ENCODE measurements at places on chromosomes 16 and 17. TPM values are rescaled to one million over a fixed set of nuclear protein-coding genes. Genes with fewer than 3 reads are reported as not detected.

DNA sequence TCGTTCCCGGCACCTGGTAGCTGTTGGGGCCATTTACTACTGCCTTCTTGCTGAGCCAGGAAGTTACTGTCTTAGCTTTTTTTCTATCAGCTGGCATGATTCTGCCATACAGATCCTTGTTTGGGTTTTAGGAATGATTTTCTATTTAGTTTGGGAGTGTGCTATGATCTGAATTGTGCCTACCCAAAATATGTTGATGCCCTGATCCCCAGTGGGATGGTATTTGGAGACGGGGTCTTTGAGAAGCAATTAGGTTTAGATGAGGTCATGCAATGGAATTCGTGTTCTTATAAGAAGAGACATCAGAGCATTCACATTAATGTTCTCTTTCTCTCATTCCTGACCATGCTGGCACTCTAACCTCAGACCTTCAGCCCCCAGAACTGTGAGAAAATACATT, 59.4 kb upstream of the HS3ST2 start:
- H3K4me3 ChIP-seq, result no peak overlapping the region
- no peaks in the 10 kb centered on the region for H3K4me1 ChIP-seq
- no peak overlapping the region for H3K27ac ChIP-seq

MGAT5B gene
- total RNA-seq, result 1.4 TPM

DNA sequence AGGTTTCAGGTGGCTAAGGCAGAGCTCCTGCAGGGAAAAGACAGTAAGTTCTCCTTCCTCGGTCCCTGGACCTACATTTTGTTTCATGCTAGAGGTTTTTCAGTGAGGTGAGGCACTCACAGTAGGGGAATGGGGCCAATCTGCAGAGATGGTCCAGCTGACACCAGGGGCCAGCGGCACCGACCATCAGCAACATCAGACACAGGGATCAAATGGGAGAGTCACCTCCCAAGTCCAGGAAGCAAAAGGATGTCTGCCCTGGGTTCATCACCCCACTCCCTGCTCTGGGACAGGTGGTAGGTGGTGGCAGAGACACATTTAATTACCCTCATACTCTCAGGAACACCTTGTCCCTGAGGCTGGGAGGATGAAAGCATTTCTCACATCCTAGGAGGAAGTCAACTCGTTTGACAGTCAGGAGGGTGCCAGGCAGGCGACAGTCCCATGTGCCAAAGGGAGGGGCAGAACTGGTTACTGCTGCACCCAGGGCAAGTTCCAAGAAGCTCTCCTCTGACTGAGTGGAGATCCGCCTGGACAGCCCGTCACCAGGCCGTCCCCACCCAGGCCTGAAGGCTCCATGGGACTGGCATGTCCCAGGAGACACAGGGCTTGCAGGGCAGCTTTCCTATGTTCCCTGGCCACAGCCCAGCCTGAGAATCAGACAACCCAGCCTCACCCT, 19.2 kb downstream of the ATP6V0D1 start:
- H3K36me3 ChIP-seq, result no peaks in the 10 kb centered on the region
- H3K4me3 ChIP-seq, result no peak overlapping the region
- no peaks in the 10 kb centered on the region for H3K27me3 ChIP-seq
- no peak overlapping the region for H3K27ac ChIP-seq
- no peak for DNase-seq

FAAP100 gene
- total RNA-seq, result 25.2 TPM

- H3K4me1 ChIP-seq, result peaks cover under 1% of the 10 kb centered on the region
- no peaks in the 10 kb centered on the region for H3K36me3 ChIP-seq
- no peak overlapping the region for H3K4me3 ChIP-seq
- H3K27ac ChIP-seq, result no peak overlapping the region
- H3K27me3 ChIP-seq, result peaks cover 44% of the 10 kb centered on the region
These were observed 331.0 kb upstream of the CCL2 start for GRCh38 chr17:33924104-33924503.

DNA sequence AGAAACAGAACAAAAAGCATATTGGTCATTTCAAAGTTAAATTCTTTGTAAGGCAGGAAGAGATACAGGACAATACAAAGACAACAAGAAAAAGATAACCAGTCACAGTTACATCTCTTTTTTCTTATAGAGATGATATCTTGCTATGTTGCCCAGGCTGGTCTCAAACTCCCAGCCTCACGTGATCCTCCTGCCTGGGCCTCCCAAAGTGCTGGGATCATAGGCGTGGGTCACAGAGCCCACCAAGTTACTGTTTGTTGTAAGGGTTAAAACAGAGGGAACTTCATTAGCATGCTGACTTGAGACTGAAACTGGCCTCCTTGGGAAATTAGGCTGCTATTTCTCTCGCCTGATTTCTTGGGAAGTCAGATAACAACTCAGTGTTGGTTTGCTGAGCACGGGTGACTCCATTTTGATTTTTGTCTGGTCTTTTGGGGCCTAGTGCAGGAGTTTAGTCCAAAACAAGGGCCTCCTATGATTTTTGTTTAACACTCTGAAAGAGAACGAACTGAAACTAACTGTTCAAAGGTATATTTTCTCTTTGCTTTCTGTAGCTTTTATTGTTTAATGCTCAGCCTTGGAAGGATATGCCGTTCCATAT, 31.5 kb upstream of the SEC14L1 start:
- no peaks in the 10 kb centered on the region for H3K27me3 ChIP-seq
- no peaks in the 10 kb centered on the region for H3K36me3 ChIP-seq
- peaks cover 19% of the 10 kb centered on the region for H3K4me1 ChIP-seq
- no peak overlapping the region for H3K4me3 ChIP-seq

SKAP1 gene
- total RNA-seq, result 136 TPM

GRCh38 chr17:82440469-82440981, 10.0 kb downstream of the CYBC1 start:
- H3K4me1 ChIP-seq, result no peaks in the 10 kb centered on the region
- H3K4me3 ChIP-seq, result no peak overlapping the region
- no peak overlapping the region for H3K27ac ChIP-seq
- no peaks in the 10 kb centered on the region for H3K36me3 ChIP-seq
- DNase-seq, result no peak
- no peaks in the 10 kb centered on the region for H3K27me3 ChIP-seq

DNA sequence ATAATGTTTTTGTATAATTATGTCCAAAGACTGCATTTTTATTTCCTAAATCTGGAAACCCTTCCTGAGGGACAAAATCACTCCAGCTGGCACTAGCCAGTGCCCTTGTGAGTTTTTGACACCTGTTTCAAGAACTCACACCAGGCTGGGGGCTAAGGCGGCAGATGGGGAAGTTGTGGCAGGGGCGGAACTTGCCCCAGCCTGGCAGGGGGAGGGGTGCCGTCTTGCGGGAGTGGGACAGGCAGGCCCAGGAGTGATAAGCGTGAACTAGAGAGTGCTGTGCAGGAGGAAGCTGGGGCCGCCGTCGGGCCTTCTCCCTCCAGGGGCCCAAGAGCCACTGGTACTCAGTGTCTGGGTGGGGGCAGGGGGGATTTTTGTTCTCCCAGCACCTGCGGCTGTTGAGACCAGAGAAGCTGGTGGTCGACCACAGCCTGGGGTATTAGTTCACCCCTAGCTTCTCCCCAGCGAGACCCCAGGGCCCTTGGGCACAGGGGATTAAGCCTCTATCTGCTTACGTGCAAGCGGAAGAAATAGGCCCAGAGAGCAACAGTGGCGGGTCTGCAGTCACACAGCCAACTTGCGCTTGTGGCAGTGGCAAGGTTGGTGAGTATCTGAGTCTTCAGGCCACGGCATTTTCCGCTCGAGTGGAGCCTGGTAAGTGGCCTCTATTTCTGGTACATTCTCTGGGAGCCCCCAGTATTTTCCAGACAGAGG, 40.2 kb upstream of the PLCG2 start:
- H3K27me3 ChIP-seq, result peaks cover 9% of the 10 kb centered on the region
- H3K4me1 ChIP-seq, result peaks cover 8% of the 10 kb centered on the region
- DNase-seq, result no peak
- H3K36me3 ChIP-seq, result no peaks in the 10 kb centered on the region
- H3K27ac ChIP-seq, result no peak overlapping the region
- H3K4me3 ChIP-seq, result no peak overlapping the region

KRTAP4-16 gene
- total RNA-seq, result not detected

- H3K4me3 ChIP-seq, result no peak overlapping the region
- H3K36me3 ChIP-seq, result peaks cover 11% of the 10 kb centered on the region
- H3K4me1 ChIP-seq, result peaks cover 20% of the 10 kb centered on the region
These were observed 15.2 kb downstream of the NXPH3 start for GRCh38 chr17:49590874-49591273.

GRCh38 chr16:56591377-56592060, 2.2 kb downstream of the MT3 start:
- peaks cover 17% of the 10 kb centered on the region for H3K4me1 ChIP-seq
- no peak overlapping the region for H3K27ac ChIP-seq
- peaks cover 45% of the 10 kb centered on the region for H3K27me3 ChIP-seq
- H3K4me3 ChIP-seq, result no peak overlapping the region
- peaks cover 8% of the 10 kb centered on the region for H3K36me3 ChIP-seq

EME2 gene
- total RNA-seq, result 30.6 TPM

SCGB1C2 gene
- total RNA-seq, result not detected

GRCh38 chr17:42283241-42284023, 4.9 kb upstream of the STAT5A start:
- no peaks in the 10 kb centered on the region for H3K27me3 ChIP-seq
- DNase-seq, result no peak
- H3K27ac ChIP-seq, result peak overlapping the region; percentile 29
- no peak overlapping the region for H3K4me3 ChIP-seq

GRCh38 chr17:71033336-71033735, 864.0 kb downstream of the KCNJ2 start:
- no peak for DNase-seq
- no peaks in the 10 kb centered on the region for H3K36me3 ChIP-seq
- H3K4me3 ChIP-seq, result no peak overlapping the region
- H3K4me1 ChIP-seq, result no peaks in the 10 kb centered on the region

DNA sequence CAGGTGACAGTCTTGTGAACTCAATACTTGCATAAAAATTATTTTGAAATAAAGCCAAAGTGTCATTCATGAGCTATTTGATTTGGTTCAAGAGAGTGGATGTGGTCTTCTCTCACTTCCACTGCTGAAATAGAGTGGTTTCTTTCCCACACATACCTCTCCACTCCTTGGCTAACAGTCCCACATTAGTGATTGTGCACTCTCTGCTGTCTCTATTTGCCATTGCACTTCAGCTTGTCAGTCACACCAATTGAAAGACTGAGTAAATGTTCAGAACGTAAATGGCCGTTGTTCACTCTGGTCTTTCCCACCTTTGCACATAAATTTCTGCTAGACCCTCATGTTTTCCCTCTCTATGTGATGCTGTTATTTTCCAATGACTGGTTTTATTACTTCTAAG, 197.5 kb downstream of the FTO start:
- H3K4me3 ChIP-seq, result no peak overlapping the region
- H3K36me3 ChIP-seq, result peaks cover 17% of the 10 kb centered on the region
- no peaks in the 10 kb centered on the region for H3K27me3 ChIP-seq

TAC4 gene
- total RNA-seq, result not detected

- H3K4me3 ChIP-seq, result peak overlapping the region; percentile 89
- no peak for DNase-seq
- H3K36me3 ChIP-seq, result peaks cover 3% of the 10 kb centered on the region
- peaks cover 53% of the 10 kb centered on the region for H3K4me1 ChIP-seq
- H3K27me3 ChIP-seq, result no peaks in the 10 kb centered on the region
- peak overlapping the region; percentile 94 for H3K27ac ChIP-seq
These were observed 16.4 kb downstream of the GJD3 start for GRCh38 chr17:40348136-40348504.

- no peaks in the 10 kb centered on the region for H3K27me3 ChIP-seq
- peaks cover 1% of the 10 kb centered on the region for H3K4me1 ChIP-seq
- H3K4me3 ChIP-seq, result no peak overlapping the region
- H3K36me3 ChIP-seq, result no peaks in the 10 kb centered on the region
- no peak overlapping the region for H3K27ac ChIP-seq
- DNase-seq, result no peak
These were observed 8.4 kb upstream of the SHCBP1 start for GRCh38 chr16:46629331-46630219.

FOXJ1 gene
- 1.3 TPM for total RNA-seq

DNA sequence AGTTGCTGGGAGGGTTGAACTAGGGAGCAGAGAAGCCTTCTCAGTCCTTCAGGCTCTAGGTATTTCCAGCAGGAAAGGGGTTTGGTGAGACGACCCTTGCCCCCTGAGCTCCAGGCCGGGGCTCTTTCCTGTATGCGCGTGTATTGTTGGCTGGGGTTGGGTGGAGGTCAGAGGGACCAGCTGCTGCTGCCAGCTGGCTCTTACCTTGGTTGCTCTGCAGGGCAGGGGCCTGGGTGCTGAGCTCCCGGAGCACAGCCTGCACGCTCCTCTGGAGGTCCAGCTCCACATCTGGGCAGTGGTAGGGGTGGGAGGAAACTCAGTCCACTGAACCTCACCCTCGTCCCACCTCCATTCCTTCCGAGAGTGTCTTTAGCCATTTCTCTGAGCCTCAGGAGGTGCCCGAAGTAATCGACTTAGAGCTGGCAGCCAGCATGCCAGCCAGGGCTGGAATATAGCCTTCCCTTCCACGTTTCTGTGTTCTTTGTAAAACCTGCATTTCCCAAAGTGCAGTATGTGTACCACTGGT, 28.0 kb downstream of the PIK3R6 start:
- H3K36me3 ChIP-seq, result no peaks in the 10 kb centered on the region
- H3K4me3 ChIP-seq, result no peak overlapping the region
- peaks cover 12% of the 10 kb centered on the region for H3K27me3 ChIP-seq
- H3K27ac ChIP-seq, result no peak overlapping the region

CBX4 gene
- 103 TPM for total RNA-seq

DNA sequence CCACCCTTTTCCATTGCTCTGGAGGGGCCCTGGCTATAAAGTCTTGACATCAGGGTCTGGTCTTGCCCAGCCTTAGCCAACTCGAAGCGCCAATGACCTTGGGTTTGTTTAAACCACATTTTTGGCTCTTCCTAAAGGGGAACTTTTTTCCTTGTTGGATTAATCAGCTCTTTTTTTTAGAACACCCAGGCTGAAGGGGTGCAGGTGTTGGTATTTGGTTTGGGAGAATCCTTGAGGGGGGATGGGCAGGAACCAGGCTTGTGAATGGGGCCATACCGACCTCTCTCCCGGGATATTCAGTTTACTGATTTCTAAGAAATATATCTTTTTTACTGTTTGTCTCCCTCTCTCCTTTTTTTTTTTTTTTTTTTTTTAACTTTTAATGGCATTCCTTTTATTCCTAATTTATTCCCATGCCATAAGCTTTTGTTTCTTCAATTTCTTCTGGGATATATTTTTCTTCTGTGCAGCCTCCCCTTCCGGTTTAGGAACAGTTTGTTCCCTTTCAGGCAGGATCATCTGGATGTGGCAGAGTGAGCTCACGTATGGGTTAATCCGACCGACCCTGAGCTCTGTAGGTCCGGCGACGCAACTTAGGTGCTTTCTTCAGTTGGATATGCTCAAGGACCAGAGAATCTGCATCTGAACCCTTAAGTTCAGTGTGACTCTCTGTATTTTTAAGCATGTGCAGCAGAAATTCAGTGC, 129.5 kb downstream of the ABCC6 start:
- H3K4me3 ChIP-seq, result no peak overlapping the region
- DNase-seq, result no peak
- H3K4me1 ChIP-seq, result peaks cover 6% of the 10 kb centered on the region
- H3K27ac ChIP-seq, result no peak overlapping the region
- H3K36me3 ChIP-seq, result peaks cover 14% of the 10 kb centered on the region

DNA sequence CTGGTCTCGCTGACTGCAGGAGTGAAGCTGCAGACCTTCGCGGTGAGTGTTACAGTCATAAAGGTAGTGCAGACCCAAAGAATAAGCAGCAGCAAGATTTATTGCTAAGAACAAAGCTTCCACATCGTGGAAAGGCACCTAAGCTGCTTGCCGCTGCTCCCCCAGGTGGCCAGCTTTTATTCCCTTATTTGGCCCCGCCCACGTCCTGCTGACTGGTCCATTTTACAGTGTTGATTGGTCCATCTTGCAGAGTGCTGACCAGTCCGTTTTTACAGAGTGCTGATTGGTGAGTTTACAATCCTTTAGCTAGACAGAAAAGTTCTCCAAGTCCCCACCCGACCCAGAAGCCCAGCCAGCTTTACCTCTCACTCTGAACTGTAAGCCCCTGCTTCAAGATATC, 227.8 kb downstream of the ABCC12 start:
- DNase-seq, result no peak
- H3K27ac ChIP-seq, result no peak overlapping the region
- no peaks in the 10 kb centered on the region for H3K36me3 ChIP-seq
- H3K27me3 ChIP-seq, result no peaks in the 10 kb centered on the region
- H3K4me3 ChIP-seq, result no peak overlapping the region
- H3K4me1 ChIP-seq, result no peaks in the 10 kb centered on the region
